ENCODE measurements at places on chromosomes 11 and 22.
A peak's percentile ranks its signal among the peaks of the same experiment; 100 is the strongest.

DNA sequence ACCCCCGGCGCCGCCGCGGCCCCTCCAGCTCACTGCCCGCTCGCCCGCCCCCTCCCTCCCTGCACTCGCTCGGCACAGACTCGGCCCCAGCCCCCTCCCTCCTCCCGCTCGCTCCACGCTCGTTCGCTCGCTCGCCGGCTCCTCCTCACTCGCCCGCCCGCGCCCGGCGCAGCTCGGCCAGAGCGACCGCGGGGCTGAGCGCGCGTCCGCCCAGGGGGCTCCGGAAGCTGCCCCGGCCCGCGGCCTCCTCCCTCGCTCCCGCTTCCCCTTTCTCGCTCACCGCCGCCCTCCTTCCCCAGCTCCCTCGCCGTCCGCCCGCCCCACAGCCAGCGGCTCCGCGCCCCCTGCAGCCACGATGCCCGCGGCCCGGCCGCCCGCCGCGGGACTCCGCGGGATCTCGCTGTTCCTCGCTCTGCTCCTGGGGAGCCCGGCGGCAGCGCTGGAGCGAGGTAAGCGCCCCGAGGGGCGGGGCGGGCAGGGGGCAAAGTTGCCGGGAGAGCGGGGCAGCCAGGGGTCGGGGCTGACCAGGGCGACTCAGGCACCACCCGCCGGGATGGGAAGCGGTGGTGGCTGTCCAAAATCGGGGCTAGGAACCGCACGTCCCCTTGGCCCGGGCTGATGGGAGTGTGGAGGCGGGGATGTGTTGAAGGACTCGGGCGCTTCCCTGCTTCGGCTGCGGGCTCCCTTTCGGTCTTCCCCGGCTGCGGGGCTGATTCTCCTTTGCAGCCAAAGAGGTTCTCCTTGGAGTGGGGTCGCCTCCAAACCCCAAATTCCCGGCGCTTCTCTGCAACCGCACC lies at the start of gene SEZ6L:
SEZ6L (plus strand) TSS at position 148 of the 797 bp plus-strand sequence; CDS start at position 356, 208 bp downstream.
- no peak for DNase-seq

- no peak for DNase-seq
Observed at GRCh38 chr22:47600281-47600680, 837.8 kb downstream of the TBC1D22A start.

GRCh38 chr11:19253153-19253745 lies 12.5 kb upstream of the E2F8 start:
- no peak for DNase-seq

- no peak for DNase-seq
Observed at GRCh38 chr22:40224702-40225101, 47.0 kb downstream of the TNRC6B start.

DNA sequence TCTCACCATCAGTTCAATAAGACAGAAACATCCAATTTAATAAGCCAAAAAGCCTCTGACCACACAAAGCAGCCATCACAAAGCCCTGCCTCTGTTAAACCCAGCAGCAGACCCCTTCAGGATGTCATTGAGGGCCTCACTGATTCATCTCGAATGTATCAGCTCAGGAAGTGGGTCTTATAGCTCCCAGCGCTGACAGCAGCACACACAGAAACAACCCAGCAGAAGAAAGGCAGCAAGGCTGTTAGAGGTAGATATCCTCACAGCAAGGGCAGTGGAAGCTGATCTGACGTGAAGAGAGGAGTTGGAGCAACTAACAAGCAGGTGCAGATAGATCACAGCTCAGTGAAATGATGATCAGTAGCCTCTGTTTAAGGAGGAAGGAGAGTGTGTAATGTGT lies 86.2 kb upstream of the NCAM1 start:
- DNase-seq: peak; percentile 56

DNA sequence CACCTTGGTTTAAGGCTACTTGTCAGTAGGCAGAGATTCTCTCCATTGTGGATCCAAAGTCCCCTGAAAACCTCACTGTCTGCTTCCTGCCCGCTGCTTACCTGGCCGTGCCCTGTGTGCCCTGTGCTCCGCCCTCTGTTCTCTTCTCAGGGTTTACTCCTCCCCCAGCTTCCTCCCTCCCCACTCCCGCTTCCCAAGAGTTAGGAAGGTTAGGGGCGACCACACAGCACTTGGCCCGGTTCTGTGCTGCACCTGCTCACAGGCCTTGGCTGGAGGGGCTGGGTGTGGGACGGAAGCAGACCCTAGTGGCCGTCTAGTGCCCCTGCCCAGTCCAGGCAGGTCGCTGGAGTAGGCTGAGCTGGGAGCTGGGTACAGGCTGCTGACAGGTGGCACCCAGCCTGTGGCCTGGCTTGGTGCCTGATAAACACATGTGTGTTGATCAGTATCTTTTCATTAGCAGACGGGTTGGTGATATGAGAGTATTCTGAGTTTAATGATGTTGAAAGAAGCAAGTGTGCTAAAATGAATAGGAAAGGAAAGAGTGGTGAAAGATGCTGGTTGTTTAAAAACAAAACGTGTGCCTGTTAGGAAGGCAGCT lies 40.5 kb downstream of the GRAMD4 start:
- no peak for DNase-seq

- DNase-seq: no peak
Observed at GRCh38 chr11:95548416-95548815, 241.2 kb downstream of the FAM76B start.

DNA sequence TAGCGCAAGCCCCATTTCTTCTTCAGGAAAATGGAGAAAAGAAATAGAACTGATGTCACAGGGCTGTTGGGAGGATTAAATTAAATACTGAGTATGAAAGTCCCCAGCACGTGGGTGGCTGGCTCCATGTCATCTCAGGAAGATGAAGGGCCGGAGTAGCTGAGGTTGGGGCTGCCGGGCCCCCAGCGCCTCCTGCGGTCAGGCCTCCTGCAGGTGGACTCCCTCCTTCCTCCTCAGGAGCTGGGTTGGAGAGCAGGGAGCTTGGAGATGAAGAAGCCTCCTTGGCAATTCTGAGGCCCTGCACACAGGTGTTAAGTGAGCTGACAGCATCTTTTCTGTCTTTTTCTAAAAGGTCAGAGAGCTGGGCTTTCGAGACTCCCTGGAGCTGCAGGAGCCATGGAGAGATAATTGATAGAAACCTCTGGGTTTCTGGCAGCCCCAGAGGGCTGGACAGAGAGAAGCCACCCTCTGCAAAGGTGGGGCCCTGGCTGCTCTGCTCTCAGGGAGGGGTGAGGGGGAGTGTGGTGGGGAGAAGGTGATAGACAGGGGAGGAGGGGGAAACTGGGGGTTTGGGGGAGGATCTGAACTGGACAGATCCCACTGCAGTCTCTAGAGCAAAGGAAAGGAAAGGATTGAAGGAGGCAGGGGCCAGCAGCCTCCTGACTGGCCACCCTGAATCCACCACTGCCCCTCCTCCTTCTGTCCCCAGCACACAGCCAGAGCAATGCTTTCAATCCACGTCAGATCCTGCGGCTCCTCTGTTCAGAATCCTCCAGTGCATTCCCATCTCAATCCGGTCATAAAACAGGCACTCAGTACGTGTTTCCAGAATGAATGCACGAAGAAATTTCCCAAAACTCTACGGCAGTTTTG lies 210.8 kb downstream of the CEP164 start:
- DNase-seq: no peak

- DNase-seq: no peak
Observed at GRCh38 chr11:62926680-62927455, 5.7 kb upstream of the CHRM1 start.

DNA sequence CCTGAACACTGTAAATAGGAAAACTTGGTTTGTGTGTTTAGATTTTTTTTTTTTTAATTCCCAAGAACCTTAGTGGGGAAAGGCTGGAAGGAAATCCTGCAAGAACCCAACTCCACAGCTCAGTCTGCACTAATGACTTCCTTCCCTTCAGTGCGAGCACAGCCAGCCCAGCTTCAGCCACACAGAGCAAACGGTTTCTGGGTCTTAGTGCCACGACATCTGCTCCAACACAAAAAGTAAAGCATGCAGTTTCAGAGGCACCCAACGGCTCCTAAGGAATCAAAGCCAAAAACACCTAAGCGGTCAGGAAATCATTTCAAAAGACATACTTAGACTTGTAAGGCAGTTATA lies 236.1 kb downstream of the TTC28 start:
- peak; percentile 52 for DNase-seq

GRCh38 chr22:19178657-19179496 lies at the start of gene SLC25A1:
TSS of gene SLC25A1 (minus strand) at chr22:19178736. CDS start at chr22:19178673, 63 bp downstream.
- peak; percentile 71 for DNase-seq

DNA sequence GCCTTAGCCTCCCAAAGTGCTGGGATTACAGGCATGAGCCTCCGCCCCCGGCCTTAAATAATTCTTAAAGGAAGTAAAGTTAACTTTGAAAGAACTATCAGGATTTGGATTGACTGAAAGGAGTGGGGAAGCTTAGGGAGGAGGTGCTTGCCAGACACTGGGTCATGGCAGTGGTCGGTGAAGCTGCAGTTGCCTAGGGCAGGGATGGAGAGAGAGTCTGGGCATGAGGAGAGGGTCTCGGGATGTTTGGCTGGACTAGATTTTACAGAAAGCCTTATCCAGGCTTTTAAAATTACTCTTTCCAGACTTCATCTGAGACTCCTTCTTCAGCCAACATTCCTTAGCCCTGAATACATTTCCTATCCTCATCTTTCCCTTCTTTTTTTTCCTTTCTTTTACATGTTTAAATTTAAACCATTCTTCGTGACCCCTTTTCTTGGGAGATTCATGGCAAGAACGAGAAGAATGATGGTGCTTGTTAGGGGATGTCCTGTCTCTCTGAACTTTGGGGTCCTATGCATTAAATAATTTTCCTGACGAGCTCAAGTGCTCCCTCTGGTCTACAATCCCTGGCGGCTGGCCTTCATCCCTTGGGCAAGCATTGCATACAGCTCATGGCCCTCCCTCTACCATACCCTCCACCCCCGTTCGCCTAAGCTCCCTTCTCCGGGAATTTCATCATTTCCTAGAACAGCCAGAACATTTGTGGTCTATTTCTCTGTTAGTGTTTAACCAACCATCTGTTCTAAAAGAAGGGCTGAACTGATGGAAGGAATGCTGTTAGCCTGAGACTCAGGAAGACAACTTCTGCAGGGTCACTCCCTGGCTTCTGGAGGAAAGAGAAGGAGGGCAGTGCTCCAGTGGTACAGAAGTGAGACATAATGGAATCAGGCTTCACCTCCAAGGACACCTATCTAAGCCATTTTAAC lies at the start of gene NNMT:
NNMT (plus strand) TSS at position 724 of the 929 bp plus-strand sequence; CDS start at position 882, 158 bp downstream.
- no peak for DNase-seq

DNA sequence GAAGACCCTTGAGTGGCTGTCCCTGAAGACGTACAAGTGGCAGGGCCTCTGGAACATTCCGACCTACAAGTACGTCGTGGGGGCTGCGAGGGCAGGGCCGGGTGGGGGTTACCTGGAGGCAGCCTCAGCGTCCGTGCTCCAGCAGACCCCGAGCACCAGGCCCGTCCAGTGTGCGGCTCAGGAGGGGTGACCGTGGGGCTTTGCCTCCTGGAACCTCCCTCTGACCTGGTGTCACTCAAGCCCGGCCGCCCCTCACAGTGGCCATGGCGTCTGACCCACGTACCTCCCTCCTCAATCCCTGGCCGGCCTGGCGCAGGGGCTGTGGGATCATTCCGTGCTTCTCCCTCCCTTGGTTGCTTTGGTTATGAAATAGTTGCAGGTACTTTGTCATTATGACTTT lies 18.5 kb downstream of the RNH1 start:
- no peak for DNase-seq

- no peak for DNase-seq
Observed at GRCh38 chr11:3920148-3920852, 64.8 kb downstream of the STIM1 start.

GRCh38 chr22:22936915-22937656 lies 49.5 kb downstream of the IGLL5 start:
- no peak for DNase-seq

DNA sequence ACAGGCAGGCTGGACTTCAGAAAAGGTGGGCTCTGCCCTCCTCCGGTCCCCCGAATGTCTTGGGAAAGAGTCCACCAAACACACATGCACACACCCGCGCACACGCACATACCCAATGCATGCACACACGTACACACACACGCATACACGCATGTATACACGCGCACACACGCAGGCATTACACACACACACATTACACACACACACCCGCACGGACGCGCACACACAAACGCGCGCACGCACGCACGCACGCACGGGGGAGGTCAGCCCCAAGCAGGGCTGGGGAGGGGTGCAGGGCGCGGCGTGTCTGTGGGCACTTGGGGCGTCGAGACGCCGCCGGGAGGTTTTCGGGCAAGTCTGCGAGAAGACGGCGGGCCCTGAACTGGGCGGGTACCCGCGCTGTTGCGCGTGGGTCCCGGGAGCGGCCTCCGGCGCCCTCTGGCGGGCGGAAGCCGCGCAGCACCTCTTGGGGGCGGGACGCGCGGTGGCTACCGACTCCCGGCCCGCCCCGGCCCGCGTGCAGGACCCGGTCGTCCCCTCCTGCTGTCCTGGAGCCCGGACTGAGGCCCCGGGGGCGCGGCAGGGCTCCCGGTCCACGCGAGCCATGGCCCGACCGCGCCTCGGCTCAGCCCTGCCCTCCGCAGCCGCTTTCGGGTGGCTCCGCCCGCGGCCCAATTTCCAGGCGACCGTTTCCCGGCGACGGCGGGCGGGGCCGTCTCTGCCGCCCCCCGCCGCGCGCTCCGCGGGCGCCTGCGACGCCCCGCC lies 3.6 kb downstream of the SEPTIN5 start:
- DNase-seq: peak; percentile 16

DNA sequence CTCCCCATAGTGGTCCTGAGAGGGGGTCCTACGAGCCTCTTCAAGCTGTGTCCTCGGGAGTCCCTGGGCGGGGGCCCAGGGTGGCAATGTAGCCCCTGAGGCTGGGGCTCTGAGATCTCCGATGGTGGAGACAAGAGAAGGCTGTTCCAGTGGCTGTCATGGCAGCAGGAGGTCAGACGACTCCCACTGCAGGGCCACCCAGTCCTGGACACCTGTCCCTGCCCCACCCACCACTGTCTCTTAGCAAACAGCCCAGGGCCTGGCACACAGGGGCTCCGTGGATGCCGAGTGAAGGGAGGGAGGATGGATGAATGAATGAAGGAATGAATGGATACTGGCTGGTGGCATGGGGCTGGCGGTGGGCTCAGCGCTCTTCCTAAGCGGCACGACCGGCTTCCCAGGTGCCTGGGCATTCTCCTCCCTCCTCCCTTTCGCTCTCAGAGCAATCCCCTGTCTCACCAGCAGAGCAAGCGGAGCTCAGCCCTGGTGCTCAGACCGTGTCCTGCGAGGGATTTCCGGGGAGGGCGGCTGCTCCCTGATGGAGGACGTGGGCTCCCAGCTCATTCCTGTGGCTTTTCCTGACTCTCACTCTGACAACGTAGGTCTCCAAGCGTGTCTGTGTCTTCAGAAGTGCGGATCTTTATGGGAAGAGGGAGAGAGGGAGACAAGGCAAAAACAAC lies 1272.6 kb downstream of the BRD1 start:
- DNase-seq: no peak

DNA sequence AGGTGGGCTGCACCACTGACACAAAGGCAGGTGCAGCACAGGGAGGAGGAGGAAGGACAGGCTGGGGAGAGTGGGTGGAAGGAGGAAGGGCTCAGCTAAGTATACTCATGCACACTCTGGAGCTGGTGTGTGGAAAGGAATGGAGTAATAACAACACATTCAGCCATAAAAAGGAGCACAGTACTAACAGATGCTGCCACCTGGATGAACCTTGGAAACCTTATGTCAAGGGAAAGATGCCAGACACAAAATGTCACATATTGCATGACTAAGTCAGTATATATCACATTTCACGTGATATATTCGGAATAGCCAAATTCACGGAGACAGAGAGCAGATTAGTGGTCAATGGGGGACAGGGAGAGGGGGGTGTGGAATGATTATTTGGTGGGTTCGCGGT lies 389.6 kb upstream of the SYN3 start:
- DNase-seq: no peak

Measured in KG1 (cell line).